GM12864 (cell line): ENCODE measurements at places on chromosomes 6 and 20.

GRCh38 chr20:59731376-59731775 is 127.0 kb downstream of the PHACTR3 start:
- no peak for DNase-seq

DNA sequence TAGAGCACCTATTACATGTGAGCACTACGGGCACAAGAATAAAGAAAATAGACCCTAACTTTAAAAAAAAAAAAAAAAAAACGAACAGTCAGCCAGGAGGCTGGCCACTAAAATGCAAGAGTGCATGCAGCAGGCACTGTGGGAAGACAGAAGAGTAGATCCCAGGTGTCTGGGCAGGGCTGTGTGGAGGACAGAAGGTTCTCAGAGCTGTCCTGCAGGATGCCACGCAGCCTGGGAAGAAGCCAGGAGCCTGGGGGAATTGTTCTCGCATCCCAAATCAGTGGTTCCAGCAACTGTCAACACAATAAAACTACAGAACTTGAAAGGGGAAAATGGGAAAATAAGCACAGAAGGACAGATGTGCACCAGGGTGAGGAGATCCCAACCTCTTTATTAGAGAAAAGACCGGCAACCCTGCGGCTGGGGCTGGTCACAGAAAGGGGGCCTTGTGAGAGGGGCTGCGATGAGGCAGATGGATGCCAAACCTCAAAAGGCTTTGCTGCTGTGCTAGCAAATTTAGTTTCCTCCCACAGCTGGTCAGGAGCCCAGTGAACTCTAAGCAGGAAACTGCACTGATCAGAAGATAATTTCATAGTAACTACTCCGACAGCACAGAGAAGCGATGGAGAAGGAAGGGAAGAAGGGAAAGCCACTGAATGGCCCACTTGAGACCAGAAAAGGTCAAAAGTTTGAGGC is 30.9 kb downstream of the MAP3K5 start:
- no peak for DNase-seq

- no peak for DNase-seq
Measured at GRCh38 chr20:38256021-38256420, 4.5 kb downstream of the KIAA1755 start.

DNA sequence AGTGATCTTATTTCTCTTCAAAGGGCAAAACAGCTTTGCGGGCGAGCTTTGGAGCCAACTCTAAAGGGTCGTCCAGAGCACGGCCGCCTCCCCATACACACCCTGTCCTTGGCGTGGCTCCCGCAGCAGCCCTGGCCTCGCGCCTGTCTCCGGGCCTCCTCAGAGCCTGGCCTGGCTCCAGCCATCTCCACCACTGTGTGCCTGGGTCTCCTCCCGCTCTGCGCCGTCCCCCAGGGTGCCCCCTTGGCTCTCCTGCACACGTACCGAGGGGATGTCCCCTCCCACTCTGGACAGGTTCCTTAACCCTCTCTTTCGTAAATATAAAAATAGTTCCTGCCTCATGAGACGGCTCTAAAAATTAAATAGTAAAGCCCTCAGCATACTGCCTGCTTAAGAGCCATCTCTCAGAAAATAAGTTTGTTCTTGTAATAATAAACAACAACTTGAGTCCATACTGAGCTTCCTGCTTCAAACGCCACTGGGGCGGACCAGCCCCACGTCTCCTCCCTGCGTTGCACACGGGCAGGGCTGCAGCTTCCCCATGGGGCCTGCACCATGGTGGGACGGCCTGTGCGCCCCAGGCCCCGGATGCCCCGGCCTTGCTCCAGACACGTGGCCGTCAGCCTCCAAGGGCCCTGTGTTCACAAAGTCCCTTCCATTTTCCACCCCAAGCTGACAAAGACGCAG is 226.2 kb downstream of the TTLL2 start:
- no peak for DNase-seq

DNA sequence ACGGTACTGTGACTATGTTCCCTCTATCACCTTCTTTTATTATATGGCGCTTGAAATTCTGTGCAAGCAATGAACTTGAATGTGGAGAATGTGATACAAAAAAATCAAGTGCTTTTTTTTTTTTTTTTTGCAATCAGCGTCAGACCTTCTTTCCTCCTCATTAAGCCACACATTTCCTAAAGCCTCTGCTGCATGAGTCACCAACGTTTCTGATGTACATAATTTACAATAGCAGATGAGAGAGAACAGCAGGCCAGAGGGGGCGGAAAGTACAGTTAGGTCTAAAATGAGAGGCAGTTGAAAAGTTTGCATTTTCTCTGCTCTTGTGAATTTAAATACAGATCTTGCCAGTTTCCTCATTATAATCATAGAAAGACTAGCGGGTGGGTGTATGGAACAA is 114.6 kb upstream of the RIPOR2 start:
- no peak for DNase-seq

GRCh38 chr20:4119854-4120209 is 104.5 kb upstream of the RNF24 start:
- DNase-seq = no peak

DNA sequence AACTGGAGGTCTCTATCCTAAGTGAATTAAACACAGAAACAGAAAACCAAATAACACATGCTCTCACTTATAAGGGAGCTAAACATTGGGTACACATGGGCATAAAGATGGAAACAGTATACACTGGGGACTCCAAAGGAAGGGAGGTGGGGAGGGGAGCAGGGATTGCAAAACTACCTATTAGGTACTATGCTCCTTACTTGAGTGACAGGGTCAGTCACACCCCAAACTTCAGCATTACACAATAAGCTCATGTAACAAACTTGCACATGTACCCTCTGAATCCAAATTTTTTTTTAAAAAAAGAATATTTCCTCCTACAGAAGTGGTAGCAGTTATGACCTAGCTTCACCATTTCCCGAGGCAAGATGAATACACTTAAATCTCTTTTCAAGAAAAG is 49.5 kb upstream of the MYLIP start:
- DNase-seq = no peak

DNA sequence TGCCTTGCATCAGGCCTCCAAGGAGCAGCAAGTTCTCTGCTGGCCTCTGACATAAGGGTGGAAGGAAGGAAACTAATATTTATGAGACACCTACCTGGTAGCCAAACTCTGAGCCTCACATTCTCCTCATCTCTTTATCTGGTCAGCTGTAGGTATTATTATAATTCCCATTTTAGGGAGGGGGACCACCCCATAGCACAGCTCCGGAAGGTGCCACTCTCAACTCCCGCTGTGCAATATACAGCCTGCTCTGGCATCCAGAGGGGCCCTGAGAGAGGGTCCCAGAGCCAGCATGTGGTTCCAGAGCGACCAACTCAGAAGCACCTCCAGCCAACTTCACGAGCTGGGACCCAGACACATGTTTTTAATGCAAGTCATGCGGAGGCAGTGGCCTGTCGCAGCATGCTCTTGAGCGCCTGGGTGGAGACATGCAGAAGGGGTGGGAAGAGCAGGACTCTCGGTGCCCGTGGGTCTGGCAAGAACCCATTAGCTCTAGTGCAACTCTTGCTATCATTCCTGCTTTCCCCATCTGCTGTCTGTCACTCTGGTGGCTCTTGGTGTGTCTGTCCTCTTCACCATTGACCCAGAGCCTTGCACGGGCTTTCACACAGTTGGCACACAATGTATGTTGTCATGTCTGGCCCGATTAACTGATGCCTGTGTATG is 15.0 kb upstream of the MYMX start:
- no peak for DNase-seq

- no peak for DNase-seq
Measured at GRCh38 chr6:167122827-167123657, at the start of gene CCR6. TSS of gene CCR6 (plus strand) at chr6:167123096. CDS start at chr6:167136135, 13,039 bp downstream.

DNA sequence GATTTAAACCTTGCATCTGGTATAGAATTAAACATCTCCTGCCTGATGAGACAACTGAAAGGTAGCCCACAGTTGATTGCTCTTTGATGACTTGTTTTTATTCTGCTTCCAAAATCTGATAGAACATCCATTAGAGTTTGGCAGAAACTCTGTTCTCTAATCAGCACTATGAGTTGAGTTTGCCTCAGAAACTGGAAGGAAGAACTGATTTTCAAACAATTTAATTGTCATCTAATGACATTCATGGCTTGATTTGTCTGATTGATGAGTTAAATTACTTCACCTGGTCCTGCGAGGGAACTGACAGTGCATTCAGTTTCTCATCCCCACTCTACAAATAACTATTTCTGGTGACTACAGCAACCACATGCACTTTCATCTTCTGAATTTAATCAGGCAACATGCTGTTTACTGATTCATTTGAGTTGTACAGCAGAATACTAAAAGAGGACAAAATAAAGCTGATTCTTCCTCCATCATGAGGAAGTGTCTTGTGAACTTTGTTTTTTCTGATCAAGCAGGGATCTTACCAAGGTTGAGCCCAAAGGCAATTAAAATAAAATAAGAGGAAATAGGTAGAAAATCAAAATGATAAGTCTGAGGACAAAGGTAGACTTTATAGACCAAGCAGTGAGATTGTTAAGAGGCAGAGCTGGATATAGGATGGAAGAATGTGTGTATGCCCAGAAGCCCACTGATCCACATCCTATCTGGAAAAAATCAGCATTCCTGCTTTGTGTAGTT is 15.7 kb upstream of the MRAP2 start:
- no peak for DNase-seq

GRCh38 chr6:147015674-147016073 is 188.5 kb upstream of the STXBP5 start:
- DNase-seq = no peak

DNA sequence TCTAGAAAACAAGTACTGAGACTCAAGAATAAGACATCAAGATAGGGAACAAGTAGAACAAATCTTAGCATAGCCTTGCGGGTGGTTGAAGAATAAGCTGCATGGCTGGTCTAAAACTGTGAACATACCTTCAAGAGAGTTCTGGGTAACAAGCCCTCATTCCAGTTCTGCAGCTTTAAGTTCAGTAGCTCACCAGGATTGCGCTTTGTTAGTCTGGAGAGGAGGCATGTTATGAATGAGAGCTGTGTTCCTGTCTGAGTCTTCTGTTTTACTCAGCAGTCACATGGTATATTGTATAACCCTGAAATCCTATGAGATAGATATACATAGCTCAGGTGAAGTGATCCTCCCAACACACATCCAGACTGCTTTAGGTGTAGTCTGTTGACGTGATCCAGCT is 406.6 kb upstream of the IRAK1BP1 start:
- DNase-seq = no peak

DNA sequence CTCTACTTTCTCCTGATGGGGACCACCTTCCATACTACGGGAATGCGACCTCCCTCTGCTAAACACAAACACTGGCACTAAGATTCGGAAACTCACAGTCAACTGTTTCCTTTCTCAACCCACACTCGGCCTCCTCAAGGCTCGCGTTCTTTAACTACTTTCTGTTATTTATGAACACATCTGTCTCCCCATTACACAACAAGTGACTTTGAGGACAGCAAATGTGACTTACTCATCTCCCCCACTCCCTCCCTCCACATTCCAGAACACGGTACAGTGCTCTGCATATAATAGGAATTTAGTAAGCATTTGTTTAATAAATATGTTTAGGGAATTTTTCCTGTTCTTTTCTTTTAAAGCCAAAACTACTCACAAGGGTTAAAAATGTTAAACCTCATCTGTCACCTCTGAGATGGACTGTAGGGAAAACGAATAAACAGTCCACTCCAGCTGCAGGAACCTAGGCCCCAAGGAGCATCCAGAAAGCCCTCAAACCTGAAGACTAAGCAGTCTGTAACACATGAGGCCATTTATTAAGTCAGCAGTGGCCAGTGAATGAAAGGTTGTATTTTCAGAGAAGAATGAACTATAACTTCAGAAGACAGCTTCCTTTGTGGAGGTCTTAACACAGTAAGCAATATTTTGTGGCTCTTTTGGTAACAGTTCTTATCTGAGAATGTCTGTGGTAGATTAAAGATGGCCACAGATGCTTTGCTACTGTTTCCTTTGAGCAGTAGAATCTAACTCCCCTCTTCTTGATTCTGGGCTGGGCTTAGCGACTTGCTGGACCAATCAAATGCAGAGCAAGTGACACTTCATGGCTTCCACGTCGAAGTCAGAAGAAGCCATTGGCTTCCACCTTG is 209.6 kb upstream of the DTNBP1 start:
- DNase-seq = no peak

DNA sequence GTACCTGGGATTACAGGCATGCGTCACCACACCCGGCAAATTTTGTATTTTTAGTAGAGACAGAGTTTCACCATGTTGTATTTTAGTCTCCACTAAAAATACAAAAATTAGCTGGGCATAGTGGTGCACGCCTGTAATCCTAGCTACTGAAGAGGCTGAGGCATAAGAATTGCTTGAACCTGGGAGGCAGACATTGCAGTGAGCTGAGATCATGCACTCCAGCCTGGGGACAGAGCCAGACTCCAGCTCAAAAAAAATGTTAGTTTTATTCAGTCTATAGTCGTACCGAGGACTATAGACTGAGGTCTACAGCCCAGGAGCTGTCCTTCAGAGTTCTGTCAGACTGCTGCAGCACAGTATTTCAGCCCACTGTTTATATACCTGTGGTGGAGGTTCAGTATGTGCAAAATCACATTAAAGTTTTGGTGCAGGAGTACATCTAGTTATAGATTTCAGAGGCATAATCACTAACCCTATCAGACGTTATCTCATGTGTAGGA is 3.6 kb upstream of the CASP8AP2 start:
- no peak for DNase-seq

- DNase-seq = no peak
Measured at GRCh38 chr6:15337582-15337981, 91.7 kb downstream of the JARID2 start.

DNA sequence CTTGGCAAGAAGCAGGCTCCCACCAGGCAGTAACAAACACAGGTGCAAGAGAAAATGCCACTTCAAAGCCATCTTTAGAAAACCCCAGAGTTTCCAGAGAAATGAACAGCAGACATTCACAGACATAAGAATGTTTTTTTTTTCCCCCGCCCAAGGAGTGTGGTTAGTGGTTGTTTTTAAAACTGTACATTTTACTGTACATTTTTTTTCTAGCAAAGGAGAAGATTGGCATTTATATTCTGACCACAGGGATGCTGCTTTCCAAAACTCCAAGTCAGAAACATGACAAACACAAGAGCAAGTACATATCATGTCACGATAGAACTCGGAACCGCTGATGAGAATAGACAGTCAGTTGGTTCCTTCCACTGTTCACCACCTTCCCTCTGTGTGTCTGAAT is 197.9 kb downstream of the LRFN2 start:
- DNase-seq = no peak

- no peak for DNase-seq
Measured at GRCh38 chr20:44643596-44644229, 7.8 kb downstream of the ADA start.

DNA sequence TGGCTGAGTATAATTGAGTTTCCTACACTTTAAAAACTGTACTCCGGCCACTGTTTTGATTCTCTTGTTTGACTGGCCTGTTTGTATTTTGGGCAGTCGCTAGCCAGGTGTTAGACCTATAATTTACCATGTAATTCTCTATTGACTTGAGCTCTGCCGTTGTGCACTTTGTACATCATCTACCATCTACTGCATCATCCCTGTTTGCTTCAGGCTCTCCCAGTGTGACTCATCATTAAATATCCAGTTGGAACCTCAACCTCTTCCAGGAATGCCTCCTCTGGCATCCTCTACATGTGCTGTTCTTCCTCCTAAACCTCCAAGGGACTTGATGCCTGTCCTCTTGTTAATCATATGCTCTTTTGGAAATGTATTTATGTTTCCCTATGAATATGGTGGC is 72.3 kb downstream of the FARS2 start:
- DNase-seq = no peak

GRCh38 chr6:39707962-39708683 is 17.1 kb downstream of the KIF6 start:
- DNase-seq = no peak
